ENCODE measurements at places on chromosomes 16 and 17.

DNA sequence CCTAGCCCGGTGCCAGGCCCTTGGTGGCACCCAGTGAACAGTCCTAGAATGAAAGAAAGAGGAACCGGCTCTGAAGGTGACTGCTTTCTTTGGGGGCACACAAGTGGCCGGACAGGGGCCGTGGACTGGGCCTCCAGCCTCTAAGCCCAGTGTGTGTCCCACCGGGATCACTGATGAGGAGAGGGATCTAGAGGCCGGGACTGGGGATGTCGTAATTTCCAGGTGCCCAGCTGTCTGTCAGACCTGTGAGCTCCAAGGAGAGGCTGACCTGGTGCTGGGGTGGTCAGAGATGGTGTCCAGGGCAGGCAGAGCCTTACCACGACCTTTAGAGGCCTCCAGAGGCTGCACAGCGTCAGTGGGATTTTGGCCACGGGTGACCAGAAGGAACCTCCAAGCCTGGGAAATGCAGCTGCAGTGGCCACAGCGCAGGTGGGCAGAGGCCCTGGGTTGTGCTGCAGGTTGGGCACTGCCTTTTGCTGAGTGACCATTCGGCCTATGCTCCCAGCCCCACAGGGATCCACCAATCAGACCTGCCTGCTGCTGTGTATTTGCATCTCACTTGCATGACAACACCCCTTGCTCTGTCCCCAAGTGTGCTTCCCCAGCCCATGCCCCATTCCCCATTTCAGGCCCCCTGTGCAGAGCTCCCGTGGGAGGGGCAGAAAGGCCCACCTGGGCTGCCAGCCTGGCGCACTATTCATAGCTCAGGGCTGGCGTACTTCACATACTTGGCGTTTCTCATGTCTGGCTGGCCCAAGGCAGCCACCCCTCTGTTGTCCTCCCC is 12.5 kb downstream of the ARHGAP23 start:
- DNase-seq = no peak

DNA sequence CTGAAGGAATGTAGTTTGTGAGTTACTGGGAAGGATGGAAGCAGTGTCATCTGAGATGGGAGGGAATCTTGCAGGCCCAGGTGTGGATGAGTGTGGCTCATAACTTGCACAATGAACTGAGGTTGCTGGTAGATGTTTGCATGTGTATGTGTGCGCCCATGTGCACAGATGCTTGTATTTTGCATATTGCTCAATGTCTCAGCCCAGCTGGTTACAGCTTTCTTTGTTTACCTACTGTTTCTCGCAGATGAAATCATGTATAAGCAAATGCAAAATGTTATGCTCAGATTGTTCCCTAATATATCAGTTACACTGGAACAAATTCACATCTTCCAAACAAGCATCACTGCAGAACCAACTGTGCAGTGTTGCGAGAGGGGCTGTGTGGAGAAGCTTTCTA is 452.2 kb upstream of the EEF2KMT start:
- DNase-seq = no peak

GRCh38 chr17:81804559-81805399 is 829 bp downstream of the GCGR start:
- DNase-seq = no peak

DNA sequence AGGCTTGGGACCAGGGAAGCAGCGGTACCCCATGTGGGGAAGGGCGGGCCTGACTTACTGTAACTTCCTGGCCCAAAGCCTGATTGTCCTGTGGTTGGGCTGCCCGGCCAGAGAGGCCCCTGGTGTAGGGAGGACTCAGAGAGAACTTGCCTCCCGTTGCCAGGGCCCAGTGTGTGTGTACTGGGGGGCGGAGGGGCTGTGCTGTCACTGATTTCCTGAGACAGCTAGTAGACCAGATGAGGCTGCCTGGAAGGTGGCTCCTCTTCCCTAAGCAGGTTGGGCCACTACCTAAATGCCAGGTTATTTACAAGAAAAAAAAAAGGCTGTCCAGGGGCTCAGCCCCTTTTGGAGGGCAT is 16.7 kb downstream of the SOCS3 start:
- no peak for DNase-seq

Data from NCI-H1105 treated with DMSO at 0.1 percent for 48 hours (cell line).